RPMI7951 (cell line): ENCODE measurements at places on chromosomes 2 and 18. TPM values are rescaled to one million over a fixed set of nuclear protein-coding genes. Genes with fewer than 3 reads are reported as not detected.
A peak's percentile ranks its signal among the peaks of the same experiment; 100 is the strongest.

DNA sequence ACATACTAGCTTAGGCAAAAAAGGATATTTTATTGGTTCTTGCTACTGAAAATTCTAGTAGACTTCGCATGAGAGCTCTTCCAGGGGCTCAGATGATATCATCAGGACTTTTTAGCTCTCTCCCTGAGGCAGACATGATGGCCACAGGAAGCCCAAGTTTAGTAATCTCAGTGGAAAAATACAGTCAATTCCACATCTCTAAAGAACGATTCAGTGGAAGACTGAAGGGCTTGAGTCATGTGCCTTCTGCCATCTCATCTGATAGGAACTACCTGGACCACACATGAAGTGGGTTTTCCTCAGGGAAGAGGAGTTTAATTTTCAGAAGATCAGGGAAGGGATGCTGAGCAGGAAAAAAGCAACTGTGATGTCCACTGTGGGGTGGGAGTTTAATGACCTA is 117.3 kb downstream of the TTC27 start:
- DNase-seq, result peak; percentile 82

DNA sequence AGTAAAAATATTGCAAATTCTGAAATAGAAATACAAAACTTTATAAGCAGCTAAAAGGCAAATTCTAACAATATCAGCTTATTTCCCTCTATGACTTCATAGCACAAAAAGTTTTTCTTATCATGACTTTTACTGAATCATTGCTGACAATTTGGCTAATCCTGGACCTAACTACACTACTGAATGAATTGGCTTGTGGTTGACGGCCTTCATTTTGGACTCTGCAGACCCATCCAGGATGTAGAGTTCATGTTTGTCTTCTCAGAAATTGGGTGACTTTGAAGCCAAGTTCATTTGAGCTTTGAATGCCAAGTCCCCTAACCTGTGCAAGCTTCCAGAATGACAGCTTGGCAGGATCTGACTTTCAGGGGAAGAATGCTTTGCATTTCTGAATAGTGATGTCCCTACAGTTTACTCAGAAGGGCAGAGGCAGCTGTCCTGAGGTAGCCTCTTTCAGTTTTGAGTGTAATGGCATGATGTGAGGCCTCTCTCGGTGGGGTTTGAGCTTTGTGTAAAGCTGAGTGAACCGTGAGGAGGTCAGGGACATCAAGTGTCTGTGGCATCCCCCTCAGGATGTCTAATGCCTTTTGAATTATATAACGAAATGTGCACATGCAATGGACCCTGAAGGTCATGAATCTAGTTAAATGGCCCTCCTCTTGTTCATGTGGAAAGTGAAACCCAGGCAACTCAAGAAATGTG is 48.0 kb downstream of the EFEMP1 start:
- DNase-seq, result no peak

- DNase-seq, result no peak
Measured at GRCh38 chr18:45046228-45046627, 365.5 kb downstream of the SETBP1 start.

IL37 gene
- 0.36 and 0.49 TPM in 2 replicates for total RNA-seq

- no peak for DNase-seq
Measured at GRCh38 chr2:30287857-30288513, 56.7 kb downstream of the LBH start.

IL36B gene
- total RNA-seq, result not detected in 2 replicates

DNA sequence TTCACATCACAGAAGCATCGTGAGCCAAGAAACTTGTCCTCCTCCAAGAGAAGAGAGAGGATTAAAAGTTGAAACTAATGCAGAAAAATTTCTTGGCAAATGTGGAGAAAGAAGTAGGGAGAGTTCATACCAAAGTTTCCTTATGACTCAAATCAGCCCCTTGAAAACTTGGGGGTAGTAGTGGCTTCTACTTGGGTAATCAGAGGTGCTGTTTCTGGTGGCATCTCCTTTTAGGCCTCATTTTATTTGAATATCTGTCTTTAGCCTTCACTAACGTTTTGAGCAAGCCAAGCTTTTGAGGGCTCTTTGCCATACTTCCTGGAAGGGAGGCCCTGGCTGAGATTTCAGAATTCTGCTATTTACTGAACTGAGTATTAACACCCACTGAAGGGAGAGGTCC is 515.3 kb upstream of the MEX3C start:
- DNase-seq, result no peak

DNA sequence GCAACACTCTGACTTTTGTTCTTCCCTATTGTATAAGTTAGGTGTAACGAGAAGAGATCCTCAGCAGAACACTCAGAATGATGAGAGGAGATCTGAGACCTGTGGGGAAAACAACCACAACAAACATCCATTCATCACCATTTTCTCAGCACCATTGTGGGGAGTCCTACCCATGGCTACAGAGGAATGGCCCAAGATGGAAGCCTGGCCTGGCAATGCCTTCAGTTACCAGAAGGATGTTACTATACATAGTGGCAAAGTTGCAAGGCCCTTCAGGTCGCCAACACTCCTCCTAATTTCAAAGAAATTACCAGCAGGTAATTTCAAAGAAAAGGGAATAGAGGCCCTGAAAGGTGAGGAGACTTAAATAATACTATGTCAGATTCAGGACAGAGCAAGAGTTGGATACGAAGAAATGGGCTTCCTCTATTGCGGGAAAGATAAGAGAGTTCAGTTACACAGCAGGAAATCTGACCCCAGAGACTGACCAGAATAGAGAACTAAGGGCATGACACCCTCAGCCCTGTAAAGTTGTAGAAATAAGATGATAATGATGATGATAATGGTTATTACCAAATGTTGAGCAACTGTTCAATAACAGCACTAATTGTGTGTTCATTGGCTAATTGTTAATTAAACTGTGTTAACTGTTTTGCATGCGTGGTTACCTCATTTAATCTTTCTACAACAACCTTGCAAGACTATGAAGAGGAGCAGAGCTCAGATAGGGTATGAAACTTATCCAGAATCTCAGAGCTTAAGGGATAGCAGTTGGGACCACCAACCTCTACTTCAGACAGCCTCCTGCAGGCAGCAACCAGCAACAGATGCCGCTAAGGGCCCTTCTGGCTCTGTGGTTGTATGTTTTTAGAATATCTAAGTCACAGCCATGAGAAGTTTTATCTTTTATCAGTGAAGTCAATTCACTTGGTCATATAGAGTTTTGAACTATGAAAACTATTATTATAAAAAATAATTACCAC is 37.5 kb downstream of the DHRS9 start:
- DNase-seq, result no peak

SEPTIN2 gene
- 451 and 502 TPM in 2 replicates for total RNA-seq

DNA sequence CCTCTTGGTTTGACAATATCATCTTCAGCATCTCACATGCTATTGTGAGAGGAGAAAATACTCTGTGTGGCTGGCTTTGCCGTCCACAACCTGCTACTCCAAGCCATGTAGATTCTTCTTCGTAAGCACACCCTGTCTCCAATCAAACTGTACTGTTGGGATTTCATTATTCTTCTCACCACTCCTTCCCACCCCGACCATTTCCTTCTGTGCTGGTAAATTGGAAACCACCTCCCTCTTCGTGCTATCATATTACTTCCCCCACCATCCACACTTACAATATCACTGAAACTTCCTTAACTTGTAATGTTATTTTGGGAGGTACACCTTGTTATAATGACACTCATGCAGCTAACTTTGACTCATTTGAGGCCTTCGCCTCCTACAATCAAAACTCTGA is 3.2 kb upstream of the AGXT start:
- no peak for DNase-seq

DNA sequence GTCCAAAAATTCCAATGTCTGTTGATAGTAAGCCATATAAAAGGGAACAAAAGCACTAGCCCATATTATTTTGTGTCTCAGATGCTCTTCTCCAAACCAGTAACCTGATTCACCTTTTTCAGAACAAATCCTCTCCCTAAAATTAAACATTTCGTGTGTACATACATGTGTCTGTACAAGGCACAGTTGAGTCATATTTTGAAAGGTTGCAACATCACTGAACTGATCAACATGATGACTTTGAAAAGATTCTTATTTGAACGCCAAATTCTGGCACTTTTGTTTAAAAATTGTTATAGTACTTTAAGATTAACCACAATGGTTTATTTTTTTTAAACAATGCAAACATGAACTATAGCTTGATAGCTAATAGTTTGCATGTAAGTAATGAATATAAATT is 102.5 kb downstream of the RIT2 start:
- DNase-seq, result no peak

ADNP2 gene
- total RNA-seq, result 10.8 and 12.9 TPM in 2 replicates

GRCh38 chr2:45193581-45193980 is 184.3 kb upstream of the SIX2 start:
- DNase-seq, result no peak

GRCh38 chr2:231452799-231453508 is 11.3 kb downstream of the NCL start:
- peak; percentile 16 for DNase-seq

ASTL gene
- not detected in 2 replicates for total RNA-seq
